ENCODE measurements at places on chromosomes 11 and 22.

DNA sequence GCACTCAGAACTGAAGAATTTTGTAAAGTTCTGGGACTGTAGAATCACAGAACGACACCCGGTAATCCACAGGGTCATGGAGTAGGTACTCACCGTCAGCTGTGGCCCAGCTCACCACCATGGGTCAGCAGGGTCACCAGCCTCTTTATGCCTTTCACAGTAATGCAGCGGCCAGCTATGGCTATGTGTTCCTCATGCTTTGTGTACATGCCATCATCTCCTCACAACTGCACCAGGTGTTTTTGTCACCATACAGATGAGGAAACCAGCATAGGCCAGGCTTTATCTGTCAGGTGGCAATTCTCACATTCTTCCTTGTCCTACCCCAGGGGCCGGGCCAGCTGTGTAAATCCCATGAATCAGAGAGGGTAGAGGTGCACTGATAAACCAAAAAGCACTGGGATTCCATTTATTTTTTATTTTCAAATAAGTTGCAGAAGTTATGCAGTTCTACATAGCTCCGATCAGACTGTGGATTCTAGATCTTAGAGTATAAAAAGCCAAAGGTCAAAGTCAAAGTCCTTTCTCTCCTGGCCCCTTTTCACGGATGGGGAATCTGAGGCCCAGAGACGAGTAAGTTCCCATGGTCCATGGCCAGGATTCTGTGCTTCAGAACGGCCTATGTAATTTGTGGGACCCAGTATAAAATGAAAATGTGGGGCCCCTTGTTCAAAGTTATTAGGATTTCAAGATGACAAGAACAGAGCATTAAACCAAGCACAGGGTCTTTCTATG, 17.5 kb downstream of the TSKU start:
- DNase-seq: no peak

- DNase-seq: no peak
These were observed 6.0 kb upstream of the TRIM34 start for GRCh38 chr11:5618807-5619206.

- no peak for DNase-seq
These were observed 3.4 kb downstream of the TMEM126A start for GRCh38 chr11:85651118-85651517.

DNA sequence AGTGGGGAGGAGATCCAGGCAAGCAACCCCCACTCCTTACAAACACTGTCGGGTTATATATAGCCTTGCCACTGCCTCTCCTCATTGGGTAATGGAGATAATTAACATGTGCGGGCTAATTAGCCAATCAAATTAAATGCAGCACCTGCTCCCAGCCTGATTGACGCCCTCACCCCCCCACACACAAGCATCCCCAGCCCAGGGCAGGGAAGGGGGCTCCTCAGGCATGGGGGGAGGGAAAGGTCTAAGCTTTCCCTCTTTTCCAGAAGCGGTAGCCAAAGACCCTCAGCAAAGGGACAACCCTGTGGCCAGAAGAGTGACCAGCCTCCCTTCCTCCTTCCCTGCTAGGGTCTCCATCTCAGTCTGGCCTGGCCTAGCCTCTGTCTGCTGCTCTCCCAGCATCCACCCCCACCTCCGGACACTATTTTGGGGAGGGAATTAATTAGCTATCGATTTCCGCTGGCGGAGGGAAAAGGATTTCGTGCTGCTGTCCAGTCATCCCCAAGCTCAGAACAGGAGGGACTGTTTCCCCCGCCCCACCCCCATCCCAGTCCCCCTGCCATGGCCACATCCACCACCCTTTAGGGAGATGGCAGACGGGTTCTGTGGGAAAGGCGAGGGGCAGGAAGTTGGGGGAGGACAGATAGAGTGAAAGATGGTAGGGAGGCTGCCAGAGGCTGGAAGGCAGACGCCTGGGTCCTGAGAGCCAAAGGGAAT, 7.1 kb downstream of the NRXN2 start:
- no peak for DNase-seq

- DNase-seq: no peak
These were observed 42.4 kb downstream of the FCHSD2 start for GRCh38 chr11:73099512-73100266.

- no peak for DNase-seq
These were observed 15.9 kb upstream of the POU2AF2 start for GRCh38 chr11:111229604-111230003.

All from activated T-cell treated with anti-CD3 and anti-CD28 coated beads, Interleukin-2, amount 50 U/mL, for 1 hour (primary cell).